ENCODE measurements at places on chromosomes 16 and 17.

DNA sequence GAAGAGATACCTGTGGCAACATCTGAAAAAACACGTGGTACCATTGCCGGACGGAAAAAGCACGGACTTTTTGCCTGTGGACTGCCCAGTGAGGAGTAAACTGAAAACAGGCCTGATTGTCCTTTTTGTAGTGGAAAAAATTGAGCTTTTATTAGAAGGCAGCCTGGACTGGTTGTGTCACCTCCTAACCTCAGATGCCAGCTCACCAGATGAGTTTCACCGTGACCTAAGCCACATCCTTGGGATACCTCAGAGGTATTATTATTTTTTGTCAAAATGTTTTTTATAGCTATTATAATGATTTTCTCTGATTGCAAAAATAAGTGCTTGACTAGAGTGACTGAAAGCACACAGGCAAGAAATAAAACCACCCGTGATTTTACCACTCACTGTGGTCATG is 34.9 kb downstream of the RNF213 start:
- no peak for DNase-seq

DNA sequence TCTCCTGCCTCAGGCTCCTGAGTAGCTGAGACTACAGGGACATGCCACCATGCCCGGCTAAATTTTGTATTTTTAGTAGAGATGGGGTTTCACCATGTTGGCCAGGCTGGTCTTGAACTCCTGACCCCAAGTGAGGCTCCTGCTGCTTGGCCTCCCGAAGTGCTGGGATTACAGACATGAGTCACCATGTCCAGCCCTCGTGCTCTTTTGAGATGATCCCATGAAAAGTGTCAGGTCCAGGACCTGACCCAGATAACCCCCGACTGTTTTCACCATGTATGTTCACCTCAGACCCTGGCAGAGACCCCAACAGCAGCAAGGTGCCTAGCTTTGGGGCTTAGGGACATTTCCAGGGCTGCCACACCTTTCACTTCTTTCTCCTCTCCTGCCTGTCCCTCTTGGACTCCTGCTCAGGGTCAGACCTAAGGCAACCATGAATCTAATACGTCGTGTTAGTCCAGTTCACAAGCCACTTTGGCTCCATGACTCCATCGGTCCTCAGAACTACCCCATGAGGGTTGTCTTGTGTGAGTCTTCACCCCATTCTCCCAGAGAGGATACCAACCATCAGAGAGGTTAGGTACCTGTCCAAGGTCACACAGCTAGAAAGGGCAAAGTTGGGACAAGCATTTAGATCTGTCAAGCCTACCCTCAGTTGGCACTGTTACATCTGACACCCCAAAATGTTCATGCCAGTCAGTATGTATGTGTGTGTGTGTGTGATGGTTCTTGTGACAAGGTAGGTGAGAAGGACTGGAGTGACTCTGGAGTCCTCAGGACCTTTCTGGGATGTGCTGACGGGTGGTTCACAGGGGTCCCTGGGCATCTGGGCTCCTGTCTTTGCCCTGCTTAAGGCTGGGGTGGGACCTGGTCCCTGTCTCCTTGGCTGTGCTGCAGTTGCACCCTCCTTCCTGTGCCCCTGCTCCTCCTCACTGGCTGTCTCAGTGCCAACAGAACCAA is 23.1 kb upstream of the MAP3K14 start:
- no peak for DNase-seq

DNA sequence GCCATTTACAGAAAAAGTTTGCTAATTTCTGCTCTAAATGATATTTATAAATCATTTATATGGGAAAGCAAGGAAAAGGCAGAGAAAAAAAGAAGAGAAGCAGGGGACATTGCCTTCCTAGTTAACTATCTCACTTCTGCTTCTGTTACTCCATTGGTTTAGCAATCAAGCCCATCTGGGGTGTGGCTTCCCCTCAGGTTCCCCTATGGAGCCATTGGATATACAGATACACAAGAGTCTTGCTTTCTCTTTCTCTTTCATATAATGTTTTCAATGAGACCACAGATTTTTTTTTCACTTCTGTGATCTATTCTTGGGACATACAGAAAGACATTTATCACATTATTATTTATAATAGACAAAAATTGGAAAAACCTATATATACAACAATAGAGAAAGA is 105.6 kb upstream of the TOM1L1 start:
- no peak for DNase-seq

- no peak for DNase-seq
These were observed 7.2 kb upstream of the CCDC182 start for GRCh38 chr17:57752031-57752905.

- DNase-seq: no peak
These were observed 270.1 kb upstream of the TBX2 start for GRCh38 chr17:61129267-61130254.

GRCh38 chr17:38899421-38899820 is 26.0 kb upstream of the LASP1NB start:
- DNase-seq: no peak

GRCh38 chr16:88407807-88408206 is 25.0 kb downstream of the ZNF469 start:
- DNase-seq: no peak

DNA sequence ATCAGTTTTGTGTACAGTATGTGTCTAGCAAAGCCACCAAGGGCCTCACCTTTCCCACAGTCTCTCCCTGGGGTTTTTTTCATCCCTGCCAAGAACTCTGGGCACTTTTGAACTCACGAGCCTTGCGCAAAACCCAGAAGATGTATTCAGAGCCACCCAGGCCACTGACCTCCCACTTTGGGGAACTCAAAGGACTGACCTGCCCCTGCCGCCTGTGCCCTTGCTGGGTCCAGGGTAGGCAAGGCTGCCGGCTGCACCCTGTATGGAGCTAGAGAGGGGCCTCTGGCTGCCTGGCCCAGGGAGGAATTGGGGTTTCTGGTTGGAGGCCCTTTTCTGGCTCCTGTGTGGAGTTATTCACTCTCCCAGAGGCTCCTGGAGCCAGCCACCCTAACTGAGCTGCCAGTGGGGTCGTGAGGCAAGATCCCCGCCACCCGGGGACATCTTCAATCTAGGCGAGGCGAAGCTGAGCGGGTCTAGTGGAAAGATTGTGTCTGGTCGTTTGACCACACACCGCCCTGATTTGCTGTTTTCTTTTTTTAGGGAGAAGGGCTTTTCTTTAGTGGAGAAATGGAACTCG is 1.9 kb downstream of the CDK5R1 start:
- DNase-seq: no peak

Measured in activated T-cell treated with anti-CD3 and anti-CD28 coated beads for 4 hours (primary cell).